ENCODE measurements at places on chromosomes 16 and 17.

DNA sequence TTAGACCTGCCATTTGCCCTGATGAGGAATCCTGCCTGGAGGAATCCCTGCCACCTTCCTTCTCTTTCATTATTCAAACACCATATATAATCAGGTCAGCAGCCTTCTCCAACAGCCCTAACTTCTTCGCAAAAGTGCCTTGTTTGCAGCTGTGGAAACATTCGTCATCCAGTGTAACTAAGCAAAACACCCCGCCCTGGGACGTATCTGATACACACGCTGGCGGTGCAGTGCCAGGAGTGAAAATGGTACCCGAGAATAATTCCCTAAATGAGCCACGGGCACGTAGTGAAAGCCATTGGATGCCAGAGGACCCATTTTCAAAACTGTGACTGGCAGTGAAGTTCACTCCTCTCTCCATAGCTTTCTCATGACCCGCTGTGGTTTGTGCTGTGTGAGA, 73.7 kb downstream of the IRX3 start:
- DNase-seq: no peak

- DNase-seq: no peak
Measured at GRCh38 chr16:1915732-1916639, 2.2 kb downstream of the HS3ST6 start.

DNA sequence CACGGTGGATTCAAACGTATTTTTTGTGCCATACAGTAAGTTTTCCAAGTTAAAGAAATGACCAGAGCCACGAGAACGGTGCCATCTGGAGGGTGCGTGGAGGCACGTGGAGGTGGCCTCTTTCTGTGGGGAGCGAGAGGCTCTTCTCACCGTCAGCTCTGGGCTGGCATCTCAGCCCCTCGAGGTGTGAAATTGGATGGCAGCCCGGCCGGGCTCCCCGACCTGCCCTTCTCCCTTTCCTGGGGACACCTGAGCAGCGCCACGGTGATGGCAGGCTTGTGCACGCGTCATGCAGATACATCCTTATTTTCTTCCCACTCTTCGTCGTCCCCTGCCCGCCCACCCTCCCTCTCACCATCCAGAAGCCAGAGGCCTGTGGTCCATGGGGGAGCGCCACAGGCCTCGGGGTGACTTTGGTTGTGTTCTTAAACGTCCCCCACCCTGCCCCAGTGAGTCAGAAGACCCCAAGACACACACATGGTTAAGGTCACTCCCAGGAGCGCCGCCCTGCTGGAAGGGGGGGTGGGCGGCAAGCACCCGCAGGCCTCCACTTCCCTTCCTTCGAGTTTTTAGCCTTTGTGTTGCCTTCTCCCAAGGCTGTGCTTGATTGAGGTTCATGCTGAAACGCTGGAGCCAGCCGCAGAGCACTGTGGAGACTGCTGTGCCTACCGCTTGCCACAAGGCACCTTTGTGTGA, 109.4 kb downstream of the BANP start:
- no peak for DNase-seq

DNA sequence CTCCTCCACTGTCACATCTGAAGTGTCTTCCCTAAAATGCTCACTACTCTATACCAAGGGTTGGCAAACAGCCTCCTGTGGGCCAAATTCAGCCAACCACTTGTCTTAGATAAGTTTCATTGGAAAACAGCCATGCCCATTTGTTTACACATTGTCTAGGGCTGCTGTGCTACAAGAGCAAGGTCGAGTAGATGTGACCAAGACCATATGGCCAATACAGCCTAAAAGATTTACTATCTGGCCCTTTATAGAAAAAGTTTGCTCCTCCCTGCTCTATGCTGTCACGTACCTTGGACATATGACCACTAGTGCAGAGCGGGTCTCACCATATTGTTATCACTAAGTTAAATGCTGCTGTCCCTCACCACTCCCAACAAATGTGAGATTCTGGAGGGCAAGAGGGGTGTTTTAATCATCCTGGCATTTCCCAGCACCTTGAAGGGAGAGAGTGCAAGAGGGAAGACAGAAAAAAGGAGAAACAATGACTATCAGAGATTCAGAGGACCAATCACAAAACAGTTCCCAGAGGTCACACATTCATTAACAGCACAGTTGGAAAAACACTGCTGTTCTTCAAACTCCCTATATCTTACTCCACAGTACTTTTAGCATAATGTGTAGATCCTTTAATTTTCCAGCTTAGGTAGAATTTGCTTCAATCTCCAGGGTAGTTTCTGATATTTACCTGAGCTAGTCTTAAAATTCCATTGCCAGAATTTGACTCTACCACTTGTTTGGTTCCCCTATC, 13.2 kb downstream of the LSM12 start:
- DNase-seq: no peak

- DNase-seq: no peak
Measured at GRCh38 chr16:19143599-19143956, 24.5 kb upstream of the SYT17 start.

GRCh38 chr17:36705874-36706731, 104.7 kb downstream of the MRM1 start:
- DNase-seq: no peak

- DNase-seq: no peak
Measured at GRCh38 chr16:85610059-85610445, 3.1 kb upstream of the GSE1 start.

- no peak for DNase-seq
Measured at GRCh38 chr17:49687878-49688491, 10.1 kb upstream of the SPOP start.

DNA sequence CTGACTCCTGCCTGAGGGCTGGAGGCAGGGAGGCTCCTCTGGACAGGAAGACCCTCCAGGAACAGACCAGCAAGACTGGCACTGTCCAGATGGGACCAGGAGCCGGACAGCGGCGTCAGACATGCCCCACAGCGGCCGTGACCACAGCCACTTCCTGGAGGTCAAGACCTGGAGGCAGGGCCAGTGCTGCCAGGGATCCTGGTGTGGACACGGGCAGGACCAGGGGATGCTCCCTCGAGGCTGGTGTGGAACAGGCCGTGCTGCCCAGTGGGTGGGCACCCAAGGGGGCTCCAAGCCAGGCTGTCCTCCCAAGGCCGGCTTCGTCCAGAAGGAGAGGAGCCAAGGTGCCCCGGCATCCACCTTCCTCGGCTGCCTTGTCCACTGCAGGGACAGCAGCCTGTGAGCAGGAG, 4.5 kb upstream of the CCDC57 start:
- DNase-seq: no peak

GRCh38 chr16:53912155-53912554, 208.2 kb downstream of the FTO start:
- DNase-seq: no peak

DNA sequence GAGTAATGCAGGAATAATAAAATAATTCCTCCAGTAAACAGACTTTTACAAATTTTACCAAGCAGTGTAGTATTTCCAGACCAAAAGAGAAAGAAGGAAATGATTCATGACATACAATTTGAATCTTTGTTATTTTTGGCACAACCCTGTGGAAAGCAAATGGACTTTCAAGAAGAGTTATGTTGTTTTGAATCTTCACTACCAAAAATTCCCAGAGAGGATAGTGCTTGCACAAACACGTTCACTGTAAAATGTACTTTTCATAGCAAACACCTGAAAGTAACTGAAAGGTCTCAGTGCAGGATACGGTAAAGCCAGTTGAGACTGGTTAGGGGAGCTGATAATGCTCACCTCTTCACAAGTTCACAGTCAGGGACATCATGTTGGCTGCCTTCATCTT, 107.1 kb downstream of the USP22 start:
- DNase-seq: no peak

DNA sequence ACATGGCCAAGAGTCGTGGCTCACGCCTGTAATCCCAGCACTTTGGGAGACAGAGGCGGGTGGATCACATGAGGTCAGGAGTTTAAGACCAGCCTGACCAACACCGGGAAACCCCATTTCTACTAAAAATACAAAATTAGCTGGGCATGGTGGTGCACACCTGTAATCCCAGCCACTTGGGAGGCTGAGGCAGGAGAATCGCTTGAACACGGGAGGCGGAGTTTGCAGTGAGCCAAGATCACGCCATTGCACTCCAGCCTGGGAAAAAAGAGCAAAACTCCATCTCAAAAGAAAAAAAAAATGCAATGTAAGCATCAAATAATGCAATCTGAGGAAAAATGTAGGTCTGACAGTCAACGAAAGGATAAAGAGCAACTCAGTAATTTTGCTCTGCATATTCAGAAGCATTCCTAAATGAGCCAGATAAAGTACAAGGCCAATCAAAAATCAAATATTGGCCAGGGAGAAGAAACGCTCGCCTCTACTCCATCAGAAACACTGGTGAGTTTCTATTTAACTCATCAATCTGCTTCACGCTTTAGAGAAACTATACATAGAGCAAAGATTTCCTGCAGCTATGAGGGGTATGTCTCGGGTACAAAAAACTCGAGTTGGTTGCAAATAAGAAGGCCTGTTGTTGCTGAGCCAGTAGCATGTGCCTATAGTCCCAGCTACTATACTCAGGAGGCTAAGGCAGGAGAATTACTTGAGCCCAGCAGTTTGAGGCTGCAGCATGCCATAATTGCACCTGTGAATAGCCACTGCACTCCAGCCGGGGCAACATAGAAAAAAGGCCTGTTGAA, 3.7 kb downstream of the TXNDC11 start:
- DNase-seq: no peak

GRCh38 chr17:17170346-17170985, 35.7 kb downstream of the PLD6 start:
- DNase-seq: no peak

GRCh38 chr17:75096082-75096625, 8.4 kb downstream of the SLC16A5 start:
- no peak for DNase-seq

DNA sequence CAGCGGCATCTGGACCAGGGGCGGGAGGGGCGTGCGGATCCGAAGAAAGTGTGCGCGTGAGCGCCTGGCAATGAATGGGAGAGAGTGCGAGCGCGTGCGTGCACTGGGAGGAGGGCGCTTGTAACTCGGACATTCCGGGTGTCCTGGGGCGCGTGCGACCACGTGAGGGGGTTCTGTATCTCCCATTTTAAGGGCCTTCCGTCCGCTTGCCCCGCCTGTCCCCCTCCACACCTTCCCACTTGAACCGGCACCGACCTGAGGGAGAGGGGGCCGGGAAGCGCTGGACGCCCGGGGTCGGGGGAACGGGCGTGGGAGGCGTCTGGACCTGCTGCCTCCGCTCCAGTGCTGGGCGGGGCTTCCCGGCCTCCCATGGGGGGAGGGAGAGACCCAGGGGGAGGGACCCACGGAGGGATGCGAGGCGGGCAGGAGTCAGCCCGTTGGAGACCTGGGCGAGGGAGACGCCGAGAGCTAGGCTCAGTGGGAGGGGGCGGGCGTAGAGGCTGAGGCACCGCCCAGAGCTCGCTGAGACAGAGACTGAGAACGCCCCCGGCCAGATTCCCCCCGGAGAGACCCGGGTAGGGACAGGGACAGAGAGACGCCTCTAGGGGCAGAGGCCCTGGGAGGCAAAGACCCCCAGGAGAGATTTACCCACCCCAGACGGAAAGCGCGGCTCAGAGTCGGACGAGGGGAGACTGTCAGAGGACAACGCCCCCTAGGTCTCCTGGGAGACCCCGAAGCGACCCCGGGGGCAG, at the start of gene KREMEN2:
TSS of gene KREMEN2 (plus strand) at position 553 of the 752 bp plus-strand sequence. CDS start 246 bp downstream, outside the sequence.
- no peak for DNase-seq

- no peak for DNase-seq
Measured at GRCh38 chr16:60123392-60124023, 1389.4 kb upstream of the GOT2 start.

DNA sequence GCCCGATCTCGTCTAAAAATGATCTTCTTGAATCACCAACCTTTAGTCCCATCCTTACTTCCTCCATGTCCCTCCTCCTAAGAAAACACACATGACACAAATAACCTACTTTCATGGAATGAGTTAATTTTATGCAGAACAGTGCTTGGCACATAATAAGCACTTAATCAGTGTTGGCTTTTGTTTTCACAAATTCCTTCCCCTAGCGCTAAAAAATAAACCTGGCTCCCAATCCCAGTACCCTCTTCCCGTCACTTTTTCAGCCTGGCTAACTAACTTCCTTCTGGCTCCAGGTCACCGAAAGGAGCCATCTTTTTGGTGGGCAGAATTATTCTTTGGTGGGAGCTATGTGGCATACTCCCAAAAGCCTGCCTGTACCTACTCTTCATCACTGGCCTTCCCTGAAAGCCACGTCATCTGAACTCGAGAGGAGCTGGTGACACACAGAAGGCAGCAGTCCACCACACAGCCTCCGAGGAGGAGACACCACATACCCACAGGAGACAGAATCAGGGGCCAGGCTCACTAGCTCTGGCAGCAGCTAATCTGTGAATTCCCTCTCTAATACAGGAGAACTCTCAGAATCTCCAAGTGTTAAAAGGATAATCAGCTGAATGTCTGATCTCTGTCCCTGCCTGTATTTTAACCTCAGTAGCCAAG, 114.5 kb downstream of the SMG6 start:
- no peak for DNase-seq

GRCh38 chr16:82240111-82240510, 70.1 kb upstream of the MPHOSPH6 start:
- DNase-seq: no peak

- DNase-seq: no peak
Measured at GRCh38 chr17:31510308-31511194, 119.1 kb downstream of the RAB11FIP4 start.

- no peak for DNase-seq
Measured at GRCh38 chr16:68526143-68526781, 12.8 kb upstream of the ZFP90 start.

DNA sequence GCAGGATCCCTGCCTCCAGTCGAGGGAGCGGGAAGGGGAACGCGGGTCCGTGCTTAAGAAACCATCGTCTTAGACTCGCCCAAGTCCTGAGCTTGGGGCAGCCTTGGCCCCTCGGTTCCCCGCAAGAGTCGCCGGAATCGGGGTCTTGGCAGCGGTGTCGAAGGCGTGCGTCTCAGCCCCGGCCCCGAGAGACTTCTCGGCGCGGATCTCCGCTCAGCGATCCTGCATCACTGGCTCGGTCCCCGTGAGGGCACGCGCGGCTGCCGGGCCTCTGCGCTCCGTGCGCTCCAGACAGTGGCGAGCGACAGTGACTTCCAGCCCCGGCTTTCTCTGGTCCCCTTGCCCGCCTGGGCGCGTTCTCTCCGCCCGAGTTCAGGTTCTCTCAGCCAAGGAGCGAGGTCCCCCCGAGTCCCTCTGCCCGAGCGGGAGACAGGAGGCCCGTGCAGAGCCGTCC, 380 bp downstream of the HS3ST3A1 start:
- no peak for DNase-seq

GRCh38 chr17:1736348-1737281, 6.1 kb upstream of the SERPINF2 start:
- no peak for DNase-seq

- DNase-seq: no peak
Measured at GRCh38 chr17:50502301-50502990, 5.8 kb upstream of the MYCBPAP start.

- no peak for DNase-seq
Measured at GRCh38 chr16:22694887-22695382, 119.0 kb upstream of the HS3ST2 start.

Data from stimulated activated CD4-positive, alpha-beta T cell treated with anti-CD3 and anti-CD28 coated beads, TNF-alpha, amount 100 ng/mL, for 4 hours (primary cell).